ENCODE measurements at places on chromosomes 3 and 15.

GRCh38 chr3:65433480-65433879 is 605.2 kb downstream of the MAGI1 start:
- no peak overlapping the region for H3K27ac ChIP-seq
- peaks cover 36% of the 10 kb centered on the region for H3K36me3 ChIP-seq
- DNase-seq, result no peak
- no peak overlapping the region for H3K4me3 ChIP-seq
- no peaks in the 10 kb centered on the region for H3K27me3 ChIP-seq

- H3K27me3 ChIP-seq, result no peaks in the 10 kb centered on the region
- H3K36me3 ChIP-seq, result no peaks in the 10 kb centered on the region
- H3K4me1 ChIP-seq, result no peaks in the 10 kb centered on the region
- peak; percentile 78 for DNase-seq
- no peak overlapping the region for H3K27ac ChIP-seq
Observed at GRCh38 chr3:124217542-124217941, 225.6 kb upstream of the ROPN1 start.

GRCh38 chr15:58327958-58328357 is 103.8 kb upstream of the LIPC start:
- no peaks in the 10 kb centered on the region for H3K36me3 ChIP-seq
- no peak overlapping the region for H3K4me3 ChIP-seq
- no peak for DNase-seq
- no peaks in the 10 kb centered on the region for H3K27me3 ChIP-seq

- H3K27me3 ChIP-seq, result no peaks in the 10 kb centered on the region
- no peaks in the 10 kb centered on the region for H3K36me3 ChIP-seq
- H3K4me1 ChIP-seq, result peaks cover 66% of the 10 kb centered on the region
- no peak for DNase-seq
- peak overlapping the region; percentile 85 for H3K4me3 ChIP-seq
Observed at GRCh38 chr3:48428088-48428571, 1.8 kb downstream of the PLXNB1 start.

DNA sequence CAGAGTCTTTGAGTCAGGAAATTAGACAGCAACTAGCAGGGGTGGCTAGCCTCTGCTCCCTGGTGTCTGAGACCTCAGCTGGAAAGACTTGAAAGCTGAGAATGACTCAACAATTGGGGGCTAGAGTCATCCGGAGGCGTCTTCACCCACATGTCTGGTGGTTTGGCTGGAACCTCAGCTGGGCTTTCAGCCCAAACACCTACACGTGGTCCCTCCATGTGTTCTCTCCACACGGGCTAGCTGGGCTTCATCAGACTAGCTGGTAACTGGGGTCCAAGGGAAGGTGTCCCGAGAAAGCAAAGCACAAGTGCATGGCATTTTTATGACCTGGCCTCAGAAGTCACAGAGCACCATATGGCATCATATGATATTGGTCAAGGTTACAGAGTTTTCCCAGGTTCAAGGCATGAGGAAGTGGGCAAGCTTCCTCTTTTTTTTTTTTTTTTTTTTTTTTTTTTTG is 19.9 kb upstream of the ABHD2 start:
- no peak overlapping the region for H3K4me3 ChIP-seq
- DNase-seq, result no peak
- H3K27ac ChIP-seq, result no peak overlapping the region
- H3K36me3 ChIP-seq, result no peaks in the 10 kb centered on the region

- no peaks in the 10 kb centered on the region for H3K27me3 ChIP-seq
- no peaks in the 10 kb centered on the region for H3K36me3 ChIP-seq
- DNase-seq, result no peak
- H3K4me1 ChIP-seq, result no peaks in the 10 kb centered on the region
- no peak overlapping the region for H3K27ac ChIP-seq
Observed at GRCh38 chr3:11452312-11452711, 180.1 kb downstream of the ATG7 start.

GRCh38 chr3:195771646-195772300 is 40.0 kb downstream of the MUC4 start:
- H3K27me3 ChIP-seq, result no peaks in the 10 kb centered on the region
- H3K36me3 ChIP-seq, result no peaks in the 10 kb centered on the region
- DNase-seq, result no peak
- H3K27ac ChIP-seq, result no peak overlapping the region
